CD4-positive, alpha-beta T cell treated with Interleukin-2 at 100 ng/mL for 4 hours (primary cell): ENCODE measurements at places on chromosomes 4 and X.

GRCh38 chrX:51860679-51861078 is 32.7 kb upstream of the MAGED1 start:
- no peak for DNase-seq

- no peak for DNase-seq
These were observed 336.5 kb downstream of the BMPR1B start for GRCh38 chr4:95093936-95094929.

DNA sequence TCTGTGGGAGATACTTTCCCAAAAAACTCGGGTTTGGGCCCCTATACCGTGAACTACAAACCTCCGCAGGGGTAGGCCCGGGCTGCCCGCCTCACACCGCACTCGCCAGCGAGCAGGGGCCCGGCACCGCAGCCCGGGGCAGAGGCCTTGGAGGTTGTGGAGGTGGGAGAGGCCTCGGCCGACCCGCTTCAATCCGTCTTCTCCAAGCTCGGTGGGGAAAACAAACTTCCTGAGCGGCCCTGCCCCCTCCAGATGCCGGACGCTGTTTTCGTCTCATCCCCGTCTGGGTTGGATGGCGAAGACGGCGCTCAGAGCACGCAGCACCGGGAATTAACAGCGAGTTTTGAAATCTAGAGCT is 442 bp upstream of the MCUB start:
- DNase-seq = peak; percentile 33

DNA sequence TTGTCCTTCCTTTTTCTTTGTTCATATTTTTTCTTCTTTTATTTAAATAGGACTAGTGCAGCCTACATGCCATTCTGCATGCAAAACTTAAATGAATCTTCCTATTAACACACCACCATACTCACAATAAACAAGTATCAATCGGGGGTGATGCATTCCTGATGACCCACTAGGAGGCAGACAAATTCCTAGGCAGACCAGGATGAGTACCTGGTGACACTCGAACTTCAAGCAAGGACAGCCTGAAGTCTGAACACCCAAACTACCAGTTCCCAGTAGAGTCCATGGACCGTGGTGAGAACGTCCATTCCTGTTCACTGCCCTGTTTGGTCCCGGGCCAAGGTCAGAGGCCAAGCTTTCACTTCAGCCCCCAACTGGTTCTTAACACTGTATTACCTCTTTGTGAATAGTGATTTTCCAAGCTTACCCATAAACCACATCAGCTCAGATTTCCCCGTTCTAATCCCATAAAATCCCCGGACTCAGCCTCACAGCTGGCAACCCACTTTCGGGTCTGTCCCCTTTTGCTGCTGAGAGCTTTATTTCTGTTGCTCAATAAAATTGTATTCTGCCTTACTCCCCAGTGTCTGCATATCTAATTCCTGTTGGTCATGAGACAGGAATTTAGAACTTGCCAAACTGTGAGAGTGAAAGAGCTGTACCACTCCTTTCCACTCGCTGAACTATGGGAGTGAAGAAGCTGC is 1286.6 kb downstream of the FSTL5 start:
- no peak for DNase-seq

DNA sequence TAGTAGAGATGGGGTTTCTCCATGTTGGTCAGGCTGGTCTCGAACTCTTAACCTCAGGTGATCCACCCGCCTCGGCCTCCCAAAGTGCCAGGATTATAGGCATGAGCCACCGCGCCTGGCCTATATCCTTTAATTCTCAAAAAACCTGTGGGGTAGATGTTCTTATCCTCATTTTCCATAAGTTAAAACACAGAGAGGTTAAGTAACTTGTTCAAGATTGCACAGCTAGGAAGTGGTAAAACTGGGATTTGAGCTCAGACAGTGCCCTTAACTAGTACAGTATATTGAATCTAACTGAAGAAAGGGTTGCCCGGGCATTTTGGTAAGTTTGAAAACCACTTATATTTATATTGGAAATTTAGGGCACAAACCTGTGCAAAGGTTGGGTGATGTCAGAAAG is 116.0 kb downstream of the GLUD2 start:
- DNase-seq = no peak
